ENCODE measurements at places on chromosomes 7 and 10. TPM values are rescaled to one million over a fixed set of nuclear protein-coding genes. Genes with fewer than 3 reads are reported as not detected.
A peak's percentile ranks its signal among the peaks of the same experiment; 100 is the strongest.

COL26A1 gene
- not detected for total RNA-seq

H2BK1 gene
- total RNA-seq = not detected

DNA sequence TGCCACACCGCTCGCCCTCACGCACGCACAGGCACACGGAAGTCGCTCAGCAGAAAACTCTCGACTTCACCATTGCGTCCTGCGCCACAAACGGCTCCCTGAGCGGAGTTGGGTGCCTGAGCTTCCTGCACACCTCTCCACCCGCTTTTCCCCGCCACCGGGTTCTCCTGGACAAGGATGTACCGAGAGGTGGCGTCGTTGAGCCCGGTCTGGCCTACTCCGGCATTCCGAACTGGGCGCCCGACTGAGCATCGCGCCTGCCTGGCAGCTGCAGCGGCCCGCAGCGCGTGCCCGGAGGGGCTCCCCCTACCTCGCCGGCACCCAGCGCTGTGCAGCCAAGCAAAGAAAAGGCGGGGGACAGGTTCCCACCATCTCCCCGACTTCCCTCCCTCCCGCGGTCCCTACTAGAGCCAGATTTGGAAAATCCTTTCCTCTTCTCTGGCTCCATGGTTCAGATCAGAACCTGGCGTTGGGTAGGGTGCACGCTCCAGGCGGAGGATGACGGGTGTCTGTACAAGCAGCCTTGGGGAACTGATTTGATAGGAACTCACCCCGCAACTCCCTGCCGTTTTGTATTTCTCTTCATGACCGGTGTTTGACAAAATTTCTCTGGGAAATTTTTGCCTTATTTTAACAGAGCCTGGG, 1.7 kb downstream of the SORCS3 start:
- no peak for DNase-seq

DNA sequence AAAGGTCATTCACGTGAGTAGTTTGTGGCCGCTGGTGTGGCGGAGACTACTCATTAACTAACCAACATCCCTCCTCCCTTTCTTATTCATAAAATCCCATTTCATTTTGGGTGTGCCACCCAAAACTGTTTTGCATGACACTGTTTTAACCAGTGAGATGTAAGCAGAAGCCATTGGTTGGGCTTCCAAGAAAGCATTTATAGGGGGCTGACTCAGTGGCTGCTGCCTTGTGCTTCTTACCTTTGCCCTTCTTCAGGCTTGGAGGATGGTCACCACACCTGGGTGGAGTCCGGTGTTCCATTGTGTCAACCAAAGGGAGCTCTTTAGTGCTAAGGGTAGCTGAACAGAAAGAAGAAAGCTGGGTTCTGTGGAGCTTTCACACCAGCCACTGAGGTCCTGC, 37.2 kb upstream of the EPC1 start:
- no peak for DNase-seq

DNA sequence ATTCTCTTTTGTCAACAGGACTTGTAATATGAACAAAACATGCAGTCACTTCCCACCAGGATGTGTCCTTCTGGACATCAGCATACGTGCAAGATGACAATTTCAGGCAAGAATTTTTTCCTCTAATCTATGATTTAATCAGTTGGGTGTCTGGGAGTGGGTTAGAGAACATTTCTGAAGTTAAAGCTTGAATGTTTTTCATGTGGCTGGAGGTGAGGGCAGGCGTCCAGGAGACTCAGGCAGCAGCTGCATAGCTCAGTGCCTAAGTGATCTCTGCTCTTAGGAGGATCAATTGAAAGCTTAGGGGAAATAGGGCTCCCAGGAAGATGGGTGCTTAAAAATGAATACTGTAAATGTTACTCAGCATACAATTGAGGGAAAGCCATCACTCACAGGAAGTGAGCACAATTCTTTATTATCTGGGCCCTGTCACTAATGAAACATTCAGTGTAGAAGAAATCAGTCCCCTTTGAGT, 457.6 kb upstream of the KLF6 start:
- peak; percentile 92 for DNase-seq

DNA sequence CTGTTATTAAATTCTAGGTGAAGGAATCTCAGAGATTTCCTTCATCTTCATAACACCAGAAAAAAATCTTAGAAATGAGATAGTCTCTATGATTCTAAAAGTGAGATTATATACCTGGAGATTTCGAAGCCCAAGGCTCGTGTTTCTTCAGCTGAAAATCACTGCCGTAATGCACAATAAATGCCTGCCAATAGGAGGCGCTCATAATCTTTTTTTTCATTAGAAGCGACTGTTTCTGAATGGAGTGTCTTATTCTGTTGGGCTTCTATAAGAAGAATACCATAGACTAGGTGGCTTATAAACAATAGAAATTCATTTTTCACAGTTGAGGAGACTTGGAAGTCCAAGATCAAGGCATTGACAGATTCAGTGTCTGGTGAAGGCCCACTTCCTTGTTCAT, 294.7 kb downstream of the PRKG1 start:
- no peak for DNase-seq
